G401 (cell line): ENCODE measurements at places on chromosomes 4 and X.

DNA sequence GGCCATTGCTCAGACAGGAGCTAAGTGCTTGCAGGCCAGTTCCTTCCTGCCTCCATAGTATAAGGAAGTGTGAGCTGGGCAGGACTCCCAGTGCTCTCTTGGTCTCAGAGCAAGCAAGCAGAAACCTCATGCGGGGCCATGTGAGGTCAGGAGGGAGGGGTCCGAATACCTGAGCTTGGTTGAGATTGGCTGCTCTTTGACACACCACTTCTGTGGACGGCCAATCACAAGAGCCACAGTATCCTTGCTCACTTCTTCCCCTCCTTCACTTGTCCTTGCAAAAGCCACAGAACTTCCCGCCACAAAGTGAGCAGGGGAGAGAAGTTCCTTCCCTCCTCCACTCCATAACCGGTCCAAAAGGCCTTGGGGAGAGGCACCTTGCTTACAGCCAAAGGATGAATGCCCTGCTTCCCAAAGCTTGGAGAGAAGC, 56.7 kb downstream of the PRPS1 start:
- peak; percentile 52 for DNase-seq

- no peak for DNase-seq
Measured at GRCh38 chr4:52966172-52966571, 104.1 kb downstream of the RASL11B start.

GRCh38 chr4:94523033-94523580, 71.4 kb downstream of the PDLIM5 start:
- no peak for DNase-seq

- DNase-seq, result no peak
Measured at GRCh38 chrX:41409006-41409405, 38.1 kb upstream of the NYX start.

- DNase-seq, result no peak
Measured at GRCh38 chr4:22240814-22241213, 275.1 kb downstream of the ADGRA3 start.

DNA sequence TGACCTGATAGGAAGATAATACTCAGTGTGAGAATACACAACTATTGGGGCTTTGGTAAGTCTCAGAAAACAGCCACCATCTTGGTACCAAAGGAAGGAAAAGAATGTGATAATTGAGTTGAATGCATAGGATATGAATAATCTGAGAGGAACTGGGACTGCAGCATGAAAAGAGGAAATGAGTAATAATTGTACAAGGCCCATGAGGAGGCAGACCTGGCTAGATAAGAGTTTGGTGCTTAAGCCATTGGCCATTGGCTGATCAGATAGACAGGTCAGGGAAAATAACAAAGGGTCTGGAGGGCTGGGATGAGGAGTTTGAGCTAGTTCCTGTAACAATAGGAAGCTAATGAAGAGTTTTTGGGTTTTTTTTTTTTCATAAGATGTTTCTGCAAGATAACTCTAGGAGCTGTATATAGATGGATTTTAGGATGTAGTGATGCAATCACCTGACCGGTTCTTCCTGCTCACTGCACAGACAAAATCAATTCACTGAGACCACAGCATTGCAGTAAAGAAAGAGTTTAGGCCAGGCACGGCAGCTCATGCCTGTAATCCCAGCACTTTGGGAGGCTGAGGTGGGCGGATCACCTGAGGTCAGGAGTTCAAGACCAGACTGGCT, 5.3 kb upstream of the TRMT2B start:
- DNase-seq, result no peak

DNA sequence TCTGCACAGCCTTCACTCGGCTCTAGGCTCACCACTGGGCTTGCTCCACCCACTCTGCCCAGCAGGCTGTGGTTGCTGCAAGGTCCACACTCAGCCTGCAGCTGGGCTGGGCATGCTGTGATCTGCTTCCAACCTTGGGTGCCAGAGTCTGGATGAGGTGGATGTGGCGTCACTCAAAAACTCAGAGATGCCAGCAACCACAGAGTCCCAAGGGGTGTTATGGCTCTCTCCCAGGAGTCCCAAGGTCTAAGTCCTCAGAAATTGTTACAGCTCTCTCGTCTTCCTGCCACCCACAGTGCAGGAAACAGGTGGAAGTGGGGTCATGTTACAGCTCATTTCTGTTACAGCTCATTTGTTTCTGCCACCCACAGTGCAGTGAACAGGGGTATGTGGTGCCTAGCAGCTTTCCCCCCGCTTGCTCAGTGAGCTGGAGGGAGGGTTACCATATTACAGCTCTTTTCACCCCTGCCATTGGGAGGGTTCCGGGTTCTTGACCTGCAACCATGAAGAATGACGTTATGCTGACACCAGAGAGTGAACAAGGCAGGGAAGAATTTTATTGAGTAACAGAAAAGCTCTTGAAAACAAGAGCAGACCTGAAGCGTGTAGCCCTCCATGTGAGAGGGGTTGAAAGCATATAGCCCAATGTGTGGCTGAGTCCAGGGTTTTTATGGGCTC, 893.9 kb downstream of the PCDH7 start:
- no peak for DNase-seq

- no peak for DNase-seq
Measured at GRCh38 chr4:100278567-100278966, 88.3 kb upstream of the DDIT4L start.

GRCh38 chr4:67236788-67237187, 308.5 kb downstream of the CENPC start:
- no peak for DNase-seq

DNA sequence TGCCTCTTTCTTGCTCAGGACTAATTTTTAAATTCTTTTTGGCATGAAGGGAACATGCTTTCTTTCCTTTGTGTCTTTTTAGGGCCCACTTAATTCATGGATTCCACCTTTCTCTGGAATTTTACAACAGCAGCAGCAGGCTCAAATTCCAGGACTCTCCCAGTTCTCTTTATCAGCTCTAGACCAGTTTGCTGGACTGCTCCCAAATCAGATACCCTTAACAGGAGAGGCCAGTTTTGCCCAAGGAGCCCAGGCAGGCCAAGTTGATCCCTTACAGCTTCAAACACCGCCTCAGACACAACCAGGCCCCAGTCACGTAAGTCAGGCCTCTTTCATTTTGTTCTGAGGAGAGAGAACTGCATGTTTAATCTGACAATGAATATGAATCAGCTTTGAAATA, 2.3 kb downstream of the ODAM start:
- DNase-seq, result no peak

DNA sequence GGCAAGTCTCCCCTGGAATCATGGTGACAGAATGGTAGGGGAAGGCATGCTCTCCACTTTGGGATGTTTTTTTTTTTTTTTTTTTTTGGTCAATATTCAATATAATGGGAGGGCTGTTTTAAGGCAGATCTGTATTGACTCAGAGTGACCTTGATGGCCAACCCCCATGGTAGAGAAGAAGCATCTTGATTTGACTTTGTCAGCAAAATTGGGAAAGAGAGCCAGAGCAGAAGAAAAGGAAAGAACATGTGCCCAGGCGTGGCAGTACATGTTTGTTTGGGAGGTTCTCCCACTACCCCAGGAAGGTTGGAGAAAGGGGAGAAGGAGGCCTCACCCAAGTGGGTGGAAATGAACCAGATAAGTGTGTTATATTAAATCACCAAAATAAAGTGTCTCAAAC, 62.2 kb upstream of the TBC1D9 start:
- DNase-seq, result no peak

DNA sequence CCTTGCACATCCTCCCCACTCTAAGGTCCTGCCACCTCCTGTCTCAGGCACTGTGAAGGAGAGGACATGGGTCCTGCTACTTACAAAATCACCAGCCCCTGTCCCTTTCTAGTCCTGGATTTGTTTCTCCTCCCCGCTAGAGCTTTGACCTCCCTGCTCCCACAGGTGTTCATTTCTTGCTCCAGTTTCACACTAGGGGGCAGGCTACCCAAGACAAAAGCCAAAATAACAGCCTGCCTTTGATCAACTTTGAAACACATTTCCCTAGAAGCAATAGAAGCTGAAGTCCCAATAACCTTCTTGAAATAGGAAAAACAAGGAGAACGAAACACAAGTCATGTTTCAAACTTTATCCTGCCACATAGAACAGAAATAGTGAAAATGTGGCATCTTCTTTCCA, 164.4 kb downstream of the QDPR start:
- peak; percentile 5 for DNase-seq

DNA sequence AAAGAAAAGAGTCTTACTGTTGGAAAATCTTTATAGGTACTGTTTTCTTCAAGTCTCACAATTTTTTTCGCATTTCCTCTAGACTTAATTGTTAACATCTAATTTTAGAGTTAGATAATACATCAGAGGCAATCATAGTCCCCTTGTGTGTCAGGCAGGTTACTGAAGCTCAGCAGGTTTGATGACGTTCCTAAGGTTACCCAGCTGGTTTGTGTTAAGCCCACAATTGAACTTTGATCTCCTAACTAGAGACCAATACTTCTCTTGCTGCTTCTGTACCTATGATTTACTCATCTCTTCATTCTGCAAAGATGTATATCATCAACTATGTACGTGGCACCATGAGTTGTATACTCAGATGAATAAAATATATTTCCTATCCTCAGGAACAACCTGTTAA, 131.6 kb upstream of the STIM2 start:
- DNase-seq, result no peak

GRCh38 chr4:6941796-6942195, 32.2 kb downstream of the TBC1D14 start:
- no peak for DNase-seq

DNA sequence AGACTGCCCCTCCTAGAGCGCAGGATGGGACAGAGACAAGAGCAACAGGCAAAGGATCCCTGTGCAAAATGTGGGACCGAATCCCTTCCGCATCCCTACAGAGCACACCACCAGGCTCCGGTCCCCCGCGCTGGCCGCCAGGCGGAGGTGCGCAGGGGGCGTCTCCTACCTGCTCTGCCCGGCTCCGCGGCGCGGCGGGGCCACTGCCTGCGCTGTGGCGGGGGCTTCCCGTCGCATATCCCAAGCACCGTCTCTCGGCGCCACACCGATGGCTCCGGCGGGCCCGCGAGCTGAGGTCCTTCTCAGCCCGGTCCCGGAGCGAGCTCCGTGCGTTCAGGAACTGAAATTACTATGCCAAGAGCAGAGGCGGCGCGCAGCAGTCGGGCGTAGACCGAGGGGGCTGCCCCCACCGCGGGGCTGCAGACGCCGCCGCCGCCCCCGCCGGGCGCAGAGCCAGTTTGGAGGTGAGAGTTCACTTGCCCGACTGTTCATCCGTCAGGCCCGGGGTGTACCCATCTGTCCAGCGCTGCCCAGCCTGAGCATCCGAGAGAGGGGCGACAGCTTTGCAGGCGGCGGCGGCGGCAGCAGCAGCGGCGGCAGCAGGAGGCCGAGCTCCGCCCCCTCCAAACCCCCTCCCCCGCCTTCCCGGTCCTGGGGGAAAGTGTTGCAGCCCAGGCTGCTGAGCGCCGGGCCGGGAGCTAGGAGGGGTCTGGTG, at the start of gene GPRIN3:
Gene GPRIN3 (minus strand): TSS at position 355 of the 715 bp plus-strand sequence. CDS start 57,690 bp downstream, outside the sequence.
- DNase-seq, result peak; percentile 70

DNA sequence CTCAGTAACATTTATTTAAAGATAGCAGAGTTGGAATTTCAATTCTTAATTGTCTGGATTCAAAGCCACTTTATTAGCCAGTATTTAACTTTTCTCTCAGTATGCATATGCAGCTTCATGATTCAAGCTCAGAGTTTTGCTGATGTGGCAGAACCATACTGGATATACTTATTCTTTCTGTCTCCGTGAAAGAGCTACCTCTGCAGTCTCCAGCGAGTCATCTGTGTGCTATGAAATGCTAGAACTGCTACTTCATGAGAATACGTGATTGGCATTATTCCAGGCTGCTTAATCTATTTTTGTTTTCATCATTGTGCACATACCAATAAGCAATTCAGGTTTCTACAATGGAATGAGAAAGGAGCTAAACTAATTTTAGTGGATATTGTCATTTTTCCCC, 743.7 kb downstream of the C4orf33 start:
- DNase-seq, result no peak

GRCh38 chr4:41380511-41381157, 123.9 kb downstream of the UCHL1 start:
- no peak for DNase-seq

- DNase-seq, result no peak
Measured at GRCh38 chrX:78375894-78376293, 48.5 kb upstream of the CYSLTR1 start.

GRCh38 chr4:142607976-142608375, 238.1 kb downstream of the INPP4B start:
- DNase-seq, result no peak

DNA sequence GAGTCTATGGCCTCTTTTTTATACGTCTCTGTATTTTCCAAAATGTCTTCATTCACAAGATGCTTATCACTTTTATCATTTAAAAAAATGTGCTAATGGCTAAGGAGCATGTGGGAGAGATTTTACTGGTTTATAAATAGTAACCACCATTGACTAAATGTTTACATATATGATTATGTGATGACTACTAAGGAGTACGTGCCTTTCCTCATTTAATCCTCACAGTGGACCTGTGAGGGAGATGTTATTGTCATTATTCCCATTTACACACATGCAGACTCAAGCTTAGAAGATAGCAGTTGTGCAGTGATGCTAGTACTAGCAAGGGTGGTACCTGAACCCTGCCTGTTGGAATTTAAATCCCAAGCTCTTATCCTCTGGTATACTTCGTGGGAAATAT, 2.4 kb downstream of the SRD5A3 start:
- no peak for DNase-seq

DNA sequence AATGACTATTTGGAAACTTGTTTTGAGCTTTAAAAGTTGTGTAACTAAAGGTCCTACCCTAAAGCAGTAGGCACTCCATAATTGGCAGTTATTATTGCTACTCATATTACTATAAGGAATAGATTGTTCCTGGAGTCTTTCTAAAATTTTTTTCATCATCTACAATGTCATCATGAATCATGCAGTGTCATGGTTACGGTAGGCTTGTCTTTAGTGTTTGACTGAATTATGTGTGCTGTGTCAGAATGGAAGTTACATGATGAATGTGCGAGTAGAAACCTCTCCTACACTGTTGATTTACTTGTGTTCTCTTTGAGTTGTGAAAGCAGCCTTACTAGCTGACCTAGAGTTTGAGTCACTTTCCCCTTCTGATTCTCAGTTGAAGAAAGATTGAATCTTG, 1099.9 kb downstream of the RAPGEF2 start:
- DNase-seq, result no peak

DNA sequence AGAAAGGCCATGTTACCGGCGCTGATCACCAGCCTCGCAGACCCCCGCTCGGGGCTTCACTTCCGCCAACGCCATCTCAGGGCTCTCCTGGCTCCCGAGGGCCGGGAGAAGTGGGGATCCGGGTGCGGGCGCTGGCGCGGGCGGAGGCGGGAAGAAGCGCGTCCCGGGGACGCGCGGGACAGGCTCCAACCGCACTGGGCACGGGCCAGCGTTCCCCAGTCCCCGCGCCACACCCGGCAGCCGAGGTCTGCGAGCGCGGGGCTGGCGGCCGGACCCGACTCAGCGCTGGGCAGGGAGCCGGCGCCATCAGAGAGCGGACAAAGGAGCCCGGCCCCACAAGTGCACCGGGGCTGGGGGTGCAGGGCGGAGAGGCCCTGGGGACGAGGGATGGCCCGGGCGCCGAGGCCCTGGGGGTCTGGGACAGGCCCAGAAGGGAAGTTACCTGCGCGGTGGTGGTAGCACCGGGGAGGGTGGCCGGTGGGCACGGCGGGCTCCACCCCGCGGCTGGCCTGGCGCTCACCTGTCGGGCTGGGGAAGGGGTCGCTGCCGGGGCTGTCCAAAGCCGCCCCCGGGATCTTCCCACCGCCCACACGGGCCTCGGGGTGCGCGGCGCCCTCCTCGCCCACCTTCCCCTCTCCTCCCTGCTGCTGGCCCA, 449 bp downstream of the CTPS2 start:
- peak; percentile 28 for DNase-seq
